ENCODE measurements at places on chromosomes 5 and 9.

GRCh38 chr5:142281008-142281367 is 43.8 kb downstream of the SPRY4 start:
- ATAC-seq: no peak

- ATAC-seq: no peak
Measured at GRCh38 chr5:39211773-39212172, 7.6 kb downstream of the FYB1 start.

DNA sequence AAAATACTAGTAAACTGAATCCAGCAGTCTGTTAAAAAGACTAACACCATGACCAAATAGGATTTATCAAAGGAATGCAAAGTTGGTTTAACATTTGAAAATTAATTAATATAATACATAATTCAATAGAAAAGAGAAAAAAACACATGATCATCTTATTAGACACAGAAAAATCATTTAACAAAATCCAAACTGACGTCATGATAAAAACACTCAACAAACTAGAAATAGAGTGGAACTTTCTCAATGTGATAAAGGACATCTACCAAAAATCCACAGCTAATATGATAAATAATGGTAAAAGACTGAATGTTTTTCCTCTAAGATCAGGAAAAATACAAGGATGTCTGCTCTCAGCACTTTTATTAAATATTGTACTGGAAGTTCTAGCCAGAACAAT is 40.4 kb upstream of the KCNIP1 start:
- no peak for ATAC-seq

DNA sequence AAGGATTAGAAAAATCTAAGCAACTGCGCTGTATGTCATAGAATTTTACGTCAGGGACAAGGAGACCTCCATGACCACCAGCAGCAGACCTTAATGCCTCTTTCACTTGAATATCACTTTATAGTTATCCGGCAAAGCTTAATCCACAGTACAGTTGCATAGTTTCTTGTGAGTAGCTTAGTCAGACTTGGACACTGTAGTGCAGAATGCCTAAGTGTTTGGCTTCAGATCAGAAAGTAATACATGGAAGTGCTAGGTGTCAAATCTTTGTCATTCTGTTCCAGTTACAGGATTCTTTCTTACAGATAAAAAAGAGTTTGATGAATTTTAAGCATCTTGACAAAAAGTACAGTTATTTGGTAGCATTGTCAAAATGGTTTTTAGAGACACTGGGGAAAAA is 239.9 kb upstream of the PAPPA start:
- no peak for ATAC-seq

DNA sequence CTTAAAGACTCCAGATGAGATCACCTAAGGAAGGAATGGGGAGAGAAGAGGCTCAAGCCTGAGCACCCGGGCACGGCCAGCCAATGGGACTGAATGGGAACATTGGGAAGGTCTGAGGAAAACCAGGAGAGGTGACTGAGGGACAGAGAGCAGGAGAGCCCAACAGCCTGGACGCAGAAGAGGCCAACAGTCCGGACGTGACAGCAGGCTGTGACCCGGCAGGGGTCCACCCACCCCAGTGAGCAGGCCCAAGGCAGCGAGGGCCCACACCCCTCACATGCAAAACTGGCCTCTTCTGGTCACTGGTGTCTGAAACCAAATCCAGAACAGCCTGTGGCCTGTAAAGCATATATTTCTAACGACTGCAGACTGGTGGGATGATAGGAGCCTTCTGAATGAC is 7.6 kb upstream of the SPTLC1 start:
- ATAC-seq: no peak

DNA sequence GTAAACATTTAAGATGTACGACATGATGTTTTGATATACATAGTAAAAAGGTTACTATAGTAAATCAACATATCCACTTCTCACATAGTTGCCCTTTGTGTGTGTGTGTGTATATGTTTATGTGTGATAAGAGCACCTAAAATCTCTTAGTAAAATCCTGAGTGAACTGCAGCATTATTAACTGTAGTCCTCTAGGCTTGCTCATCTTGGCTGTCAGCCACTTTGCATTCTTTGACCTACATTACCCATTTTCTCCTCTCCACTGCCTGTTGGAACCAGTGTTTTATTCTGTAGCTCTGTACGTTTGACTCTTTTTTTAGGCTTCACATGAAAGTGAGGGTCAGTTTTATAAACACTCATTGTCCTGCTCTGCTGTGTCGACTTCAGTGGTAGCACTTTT is 24.4 kb downstream of the C5orf22 start:
- ATAC-seq: no peak

DNA sequence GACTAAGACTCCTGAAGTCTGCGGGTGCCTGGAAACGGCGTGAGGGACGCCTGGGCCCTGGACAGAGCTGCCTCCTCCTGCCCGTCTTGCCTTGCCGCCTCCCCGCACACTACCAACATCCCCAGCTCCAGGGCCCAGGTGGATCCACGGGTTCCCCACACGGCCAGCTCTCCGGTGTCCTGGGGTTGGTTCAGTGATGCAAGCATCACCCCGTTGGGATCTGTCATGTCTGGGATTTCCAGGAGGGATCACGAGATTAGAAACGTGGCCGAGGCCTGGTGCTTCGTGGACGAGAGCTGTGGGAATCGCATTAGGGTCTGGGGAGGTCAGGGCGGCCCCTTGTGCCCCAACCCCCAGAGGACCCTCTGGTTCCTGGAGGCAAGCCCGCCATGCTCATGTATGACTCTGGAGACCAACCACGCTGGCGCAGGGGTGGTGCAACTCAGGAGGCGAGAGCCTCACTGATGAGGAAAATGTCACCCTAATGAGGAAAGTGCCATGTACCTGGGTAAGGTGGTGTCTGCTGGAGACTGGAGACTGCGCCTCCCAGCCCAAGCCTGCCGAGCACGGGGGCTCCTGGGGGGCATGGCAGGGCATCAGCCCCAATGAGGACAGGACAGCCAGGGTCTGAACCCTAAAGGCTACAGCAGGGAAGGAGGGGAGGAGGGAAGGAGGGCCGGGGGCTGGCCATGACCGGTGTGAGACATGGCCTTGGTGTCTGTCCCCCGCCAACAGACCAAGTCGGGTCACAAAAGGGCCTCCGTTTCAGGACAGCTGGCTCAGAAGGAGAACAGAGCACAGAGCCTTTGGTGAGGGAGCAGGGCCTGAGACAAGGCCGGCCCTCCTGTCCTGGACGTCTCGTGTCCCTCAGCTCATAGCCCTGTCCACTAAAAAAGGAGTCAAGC is 31.9 kb upstream of the SLC6A19 start:
- ATAC-seq: no peak

GRCh38 chr9:98182889-98183599 is 9.4 kb downstream of the CORO2A start:
- ATAC-seq: no peak

- ATAC-seq: no peak
Measured at GRCh38 chr9:135088348-135088978, 995 bp downstream of the OLFM1 start.

- no peak for ATAC-seq
Measured at GRCh38 chr5:141763541-141763940, 81.5 kb upstream of the ARAP3 start.

DNA sequence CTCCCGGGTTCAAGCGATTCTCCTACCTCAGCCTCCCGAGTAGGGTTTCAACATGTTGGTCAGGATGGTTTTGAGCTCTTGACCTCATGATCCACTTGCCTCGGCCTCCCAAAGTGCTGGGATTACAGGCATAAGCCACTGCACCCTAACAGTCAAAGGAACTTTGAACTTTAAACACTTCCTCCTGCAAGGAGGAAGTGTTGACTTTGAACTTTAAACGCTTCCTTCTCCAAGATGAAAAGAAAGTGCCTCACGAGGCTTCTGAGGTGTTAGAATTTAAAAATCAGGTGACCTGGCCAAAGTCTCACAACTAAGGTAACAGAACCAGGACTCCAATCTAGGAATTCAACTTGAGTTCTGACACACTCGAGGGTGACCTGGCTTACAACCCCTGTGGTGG is 150.9 kb downstream of the BRINP1 start:
- ATAC-seq: no peak

DNA sequence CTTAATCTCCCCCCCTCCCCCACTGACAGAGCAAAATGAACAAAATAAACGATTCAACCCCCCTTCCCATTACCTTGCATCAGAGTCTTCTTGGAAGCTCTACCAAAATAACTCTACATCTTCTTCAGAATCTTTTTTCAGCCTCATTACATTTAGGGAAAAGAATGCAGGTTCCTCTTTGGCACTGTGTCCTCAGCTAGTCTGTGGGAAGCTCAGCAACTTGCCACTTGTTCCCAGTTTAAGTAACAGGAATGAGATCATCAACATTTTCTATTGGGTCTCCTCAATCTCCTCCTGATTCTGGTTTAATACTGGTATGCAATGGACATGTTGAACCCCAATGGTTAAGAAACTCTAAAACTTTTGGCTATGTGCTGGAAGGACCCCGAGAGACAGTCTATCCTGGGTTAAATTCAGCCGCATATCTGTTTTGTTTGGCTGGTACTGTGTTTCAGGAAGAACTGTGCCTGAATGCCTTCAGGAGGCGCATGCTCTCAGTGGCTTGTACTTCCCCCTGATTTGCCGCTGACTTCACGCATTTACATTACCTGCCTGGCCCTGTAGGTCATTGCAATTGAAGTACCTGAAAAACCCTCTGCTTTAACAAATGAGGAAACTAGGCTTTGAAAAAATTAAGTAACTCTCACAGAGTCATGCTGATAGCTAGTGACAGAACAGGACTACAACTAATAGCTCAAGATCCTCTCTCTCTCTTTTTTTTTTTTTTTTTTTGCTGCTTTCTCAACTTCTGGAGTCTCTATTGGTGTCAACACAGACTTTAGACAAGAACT is 78.1 kb upstream of the HMHB1 start:
- no peak for ATAC-seq

- ATAC-seq: no peak
Measured at GRCh38 chr9:84846906-84847305, 177.4 kb downstream of the NTRK2 start.

DNA sequence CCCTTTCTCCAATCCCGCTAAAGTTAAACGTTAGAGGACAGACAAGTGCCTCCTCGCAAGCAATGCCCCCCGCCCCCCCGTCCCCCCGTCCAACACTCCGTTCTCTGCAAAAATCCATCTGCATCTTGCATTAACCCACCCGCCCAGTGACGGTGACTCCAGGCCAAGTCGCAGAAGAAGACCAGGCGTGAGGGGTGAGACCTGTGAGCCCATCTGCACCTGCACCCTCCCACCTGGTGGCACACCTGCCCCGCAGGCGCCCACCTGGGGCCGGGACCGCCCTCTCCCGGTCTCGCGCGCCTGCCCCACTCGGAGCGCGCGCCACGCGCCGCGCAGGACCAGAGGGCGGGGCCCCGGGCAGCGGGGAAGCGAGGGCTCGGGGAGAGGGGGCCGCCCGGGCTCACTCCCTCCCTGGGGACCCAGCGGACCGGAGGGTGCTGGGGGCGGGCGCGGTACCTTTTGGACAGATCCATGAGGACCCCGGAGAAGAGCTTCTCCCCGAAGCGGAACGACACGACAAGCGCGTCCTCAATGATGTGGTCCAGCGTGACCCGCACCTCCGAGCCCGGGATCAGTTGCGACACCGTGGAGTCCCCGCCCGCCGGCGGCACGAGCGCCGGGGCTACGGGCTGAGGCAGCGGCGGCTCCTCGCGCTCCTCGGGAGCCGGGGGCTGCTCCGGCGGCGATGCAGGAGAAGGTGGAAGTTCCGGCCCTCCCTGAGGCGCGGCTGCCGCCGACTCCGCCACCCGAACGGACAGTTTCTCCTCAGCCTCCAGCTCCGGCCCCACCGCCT is 705 bp downstream of the PWWP2A start:
- ATAC-seq: peak; percentile 34

- ATAC-seq: no peak
Measured at GRCh38 chr5:1161108-1161832, 40.1 kb upstream of the SLC6A19 start.

GRCh38 chr9:110077925-110078324 is 130.0 kb downstream of the C9orf152 start:
- no peak for ATAC-seq

GRCh38 chr5:97111004-97111403 is 31.4 kb downstream of the LIX1 start:
- ATAC-seq: no peak

DNA sequence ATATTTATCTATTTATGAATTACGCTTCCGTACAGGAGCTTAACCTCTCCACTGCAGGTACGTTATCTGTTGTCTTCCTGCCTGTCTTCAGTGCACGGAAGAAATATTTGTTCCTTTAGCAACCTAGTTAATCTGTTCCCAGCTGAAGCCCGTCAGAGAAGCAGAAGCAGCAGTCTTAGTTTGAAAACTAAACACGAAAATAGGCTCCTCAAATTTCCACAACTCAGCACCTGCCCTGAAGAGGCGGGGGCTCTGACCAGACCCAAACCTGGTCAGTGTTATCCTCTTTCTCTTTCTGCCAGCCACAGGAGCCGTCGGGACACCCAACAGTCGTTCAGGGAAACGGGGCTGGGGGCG is 462 bp downstream of the NUDCD2 start:
- ATAC-seq: peak; percentile 3
